ENCODE measurements at places on chromosomes 2 and 18.
A peak's percentile ranks its signal among the peaks of the same experiment; 100 is the strongest.

DNA sequence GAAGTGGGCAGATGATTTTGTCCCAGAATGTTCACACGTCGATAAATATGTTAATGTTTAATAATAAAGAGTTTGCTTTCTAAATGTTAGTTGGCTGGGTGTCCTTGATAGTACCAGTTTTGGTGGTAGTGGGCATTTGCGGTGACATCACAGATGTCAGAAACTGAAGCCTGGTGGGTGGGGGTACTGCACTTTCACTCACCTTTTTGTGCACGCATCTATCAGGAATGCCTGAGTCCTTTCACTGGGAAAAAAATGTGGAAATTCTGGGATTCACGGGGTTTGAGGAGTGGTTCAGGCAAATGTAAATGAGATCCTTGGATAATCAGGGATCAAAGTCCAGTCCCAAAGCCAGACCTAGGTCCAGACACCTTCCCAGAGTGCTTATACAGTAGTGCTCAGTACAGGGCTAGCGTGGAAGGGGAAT is 3.2 kb downstream of the EPAS1 start:
- DNase-seq: peak; percentile 44

DNA sequence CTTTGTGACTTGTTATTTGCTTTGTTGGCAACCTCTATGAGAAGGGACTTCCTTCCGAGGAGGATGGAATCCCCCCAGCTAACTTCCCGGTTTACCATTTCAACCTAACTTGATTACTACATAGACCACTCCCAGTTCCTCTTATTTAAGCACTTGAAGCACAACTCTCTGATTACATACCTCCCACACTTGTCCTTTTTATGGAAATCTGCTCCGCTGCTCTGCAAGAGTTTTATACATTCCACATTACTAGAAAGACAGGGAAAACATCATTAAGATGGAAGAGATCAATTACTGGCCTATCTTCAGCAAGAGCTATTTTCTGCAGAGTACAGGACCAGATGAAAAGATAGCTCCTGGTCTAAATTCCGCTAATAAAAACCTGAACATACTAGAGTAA is 160.0 kb upstream of the PGAP1 start:
- no peak for DNase-seq

GRCh38 chr2:212428681-212429478 is 109.7 kb downstream of the ERBB4 start:
- no peak for DNase-seq

GRCh38 chr2:26243470-26244308 is 743 bp downstream of the HADHA start:
- DNase-seq: no peak

- DNase-seq: no peak
Measured at GRCh38 chr2:236718207-236718992, 148.8 kb downstream of the ACKR3 start.

DNA sequence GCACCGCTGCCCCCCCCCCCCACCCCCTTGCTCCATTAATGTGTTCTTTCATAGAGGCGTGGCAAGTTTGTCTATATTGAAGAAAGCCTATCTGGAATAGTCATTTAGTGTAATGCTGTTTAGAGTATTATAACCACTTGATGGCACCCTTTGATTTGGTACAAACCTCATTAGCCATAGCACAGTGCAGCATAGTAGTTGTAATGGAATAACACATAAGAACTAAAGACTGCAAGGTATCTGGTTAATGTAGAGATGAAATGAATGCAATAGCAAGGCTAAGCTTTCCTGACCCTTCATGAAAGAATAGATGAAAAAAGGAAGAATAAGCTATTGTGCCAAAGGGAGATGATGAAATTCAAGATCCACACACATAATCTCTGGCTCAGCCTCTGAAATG is 81.9 kb downstream of the EHBP1 start:
- no peak for DNase-seq

- DNase-seq: peak; percentile 77
Measured at GRCh38 chr2:240570531-240571313, 2.4 kb downstream of the RNPEPL1 start.

DNA sequence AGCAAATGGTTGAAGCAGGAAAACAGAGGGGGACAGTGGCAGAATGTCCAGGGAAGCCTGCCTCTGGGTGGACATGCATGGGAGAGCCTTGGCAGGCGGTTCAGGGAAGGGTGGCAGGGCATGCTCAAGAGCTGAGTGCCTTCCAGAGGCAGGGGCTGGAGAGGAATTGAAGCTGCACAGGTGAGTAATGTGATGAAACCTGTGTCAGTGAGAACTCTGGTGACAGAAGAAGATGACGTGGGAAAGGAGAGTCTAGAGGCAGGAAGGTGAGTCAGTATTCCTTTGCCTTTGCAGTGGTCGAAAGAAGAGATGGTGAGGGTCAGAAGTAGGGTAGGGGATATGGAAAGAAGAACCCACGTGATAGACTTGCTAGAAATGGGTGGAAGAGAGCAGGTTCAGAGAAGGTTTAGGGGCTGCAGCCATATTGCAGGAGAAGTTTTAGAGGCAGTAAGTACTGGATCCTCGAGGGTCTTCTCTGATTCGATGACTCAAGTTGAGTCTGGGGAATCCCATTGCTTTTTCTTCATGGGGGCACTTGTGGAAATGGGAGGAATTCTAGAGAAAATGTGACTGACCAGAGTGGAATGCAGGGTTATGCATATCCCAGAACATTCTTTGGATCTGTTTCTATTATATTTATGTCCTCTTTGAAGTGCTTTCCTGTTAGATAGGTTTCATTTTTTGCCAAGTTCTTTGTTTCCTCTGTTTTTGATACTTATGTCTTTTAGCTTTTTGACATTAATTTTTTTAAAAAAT is 37.4 kb downstream of the TMEM87B start:
- DNase-seq: no peak

DNA sequence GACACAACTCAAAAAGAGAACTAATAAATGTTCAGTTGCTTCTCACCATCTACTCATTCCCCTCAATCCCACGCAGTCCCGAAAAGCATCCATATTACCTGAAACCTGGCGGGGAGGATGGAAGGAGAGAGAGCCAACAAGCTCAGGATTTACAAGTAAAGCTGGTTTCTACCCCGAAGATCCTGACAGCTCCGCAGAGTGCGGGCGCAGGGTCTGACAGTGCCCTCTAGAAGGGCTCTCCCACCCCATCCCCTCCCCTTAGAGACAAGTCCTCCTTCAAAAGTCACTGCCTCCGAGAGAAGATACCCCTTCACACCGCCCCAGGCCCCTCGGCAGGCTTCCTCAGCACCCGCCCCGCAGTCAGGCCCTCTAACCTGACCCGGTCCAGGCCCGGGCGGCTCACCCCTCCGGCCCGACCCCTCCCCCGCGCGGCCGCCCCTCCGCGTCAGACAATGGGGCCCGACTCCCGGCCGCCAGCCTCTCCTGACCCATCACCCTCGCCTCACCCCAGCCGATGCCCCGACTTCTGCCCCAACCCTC is 550 bp downstream of the RAB1A start:
- peak; percentile 81 for DNase-seq

GRCh38 chr2:9665898-9666297 is 35.1 kb upstream of the YWHAQ start:
- no peak for DNase-seq

GRCh38 chr2:33034784-33035183 is 88.0 kb downstream of the LTBP1 start:
- no peak for DNase-seq

GRCh38 chr2:35522450-35522849 is 833.1 kb upstream of the CRIM1 start:
- DNase-seq: no peak

DNA sequence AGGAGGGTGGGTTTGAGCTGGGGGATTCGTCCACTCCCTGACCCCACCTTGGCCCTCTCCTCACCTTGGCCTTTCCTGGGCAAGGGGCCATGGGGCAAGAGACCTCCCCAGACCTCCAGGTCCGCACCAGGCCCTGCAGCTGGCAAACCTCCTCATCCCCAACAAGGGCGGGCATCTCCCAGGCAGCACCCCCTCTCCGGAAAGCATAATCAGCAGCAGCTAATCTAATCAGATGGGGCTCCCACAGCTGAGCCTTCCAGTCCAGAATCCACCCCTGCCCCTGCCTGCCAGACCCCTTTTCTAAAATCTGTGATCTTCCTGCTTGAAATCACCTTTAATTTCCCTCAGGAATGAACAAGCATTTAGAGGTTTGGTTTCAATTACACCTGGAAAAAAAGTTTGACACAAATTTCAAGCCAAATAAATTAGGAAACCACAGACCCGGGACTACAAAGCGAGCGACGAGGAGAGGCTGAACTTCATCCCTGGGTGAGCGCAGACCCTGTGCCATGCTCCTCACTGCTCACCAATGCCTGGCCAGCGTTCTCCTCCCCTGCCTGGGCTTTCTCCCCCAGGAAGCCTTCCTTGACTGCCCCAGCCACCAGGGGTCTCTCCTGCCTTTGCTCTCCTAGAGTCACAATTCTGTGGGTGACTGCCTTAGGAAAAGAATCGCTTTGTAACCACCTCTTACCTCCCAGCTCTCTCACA is 143.0 kb upstream of the MYCN start:
- no peak for DNase-seq

- peak; percentile 26 for DNase-seq
Measured at GRCh38 chr2:128637481-128638155, 318.9 kb upstream of the HS6ST1 start.

DNA sequence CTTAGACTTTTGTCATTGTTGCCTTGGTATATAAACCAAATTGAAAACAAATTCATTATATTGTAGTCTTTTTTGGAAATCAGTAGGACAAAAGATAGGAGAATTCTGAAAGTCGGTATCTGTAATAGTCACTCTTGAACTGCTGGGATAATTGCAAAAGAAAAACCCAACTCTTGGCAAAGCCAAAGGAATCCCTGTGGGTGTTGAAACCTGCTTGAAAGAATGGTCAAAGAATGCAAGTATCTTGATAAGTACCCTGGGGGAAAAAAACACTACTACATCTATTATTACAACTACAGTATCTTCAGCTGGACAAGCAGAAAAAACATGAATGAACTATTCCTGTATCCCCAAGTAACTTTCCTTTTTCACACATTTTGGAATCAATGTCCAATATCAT is 7.3 kb upstream of the FAM237A start:
- no peak for DNase-seq

DNA sequence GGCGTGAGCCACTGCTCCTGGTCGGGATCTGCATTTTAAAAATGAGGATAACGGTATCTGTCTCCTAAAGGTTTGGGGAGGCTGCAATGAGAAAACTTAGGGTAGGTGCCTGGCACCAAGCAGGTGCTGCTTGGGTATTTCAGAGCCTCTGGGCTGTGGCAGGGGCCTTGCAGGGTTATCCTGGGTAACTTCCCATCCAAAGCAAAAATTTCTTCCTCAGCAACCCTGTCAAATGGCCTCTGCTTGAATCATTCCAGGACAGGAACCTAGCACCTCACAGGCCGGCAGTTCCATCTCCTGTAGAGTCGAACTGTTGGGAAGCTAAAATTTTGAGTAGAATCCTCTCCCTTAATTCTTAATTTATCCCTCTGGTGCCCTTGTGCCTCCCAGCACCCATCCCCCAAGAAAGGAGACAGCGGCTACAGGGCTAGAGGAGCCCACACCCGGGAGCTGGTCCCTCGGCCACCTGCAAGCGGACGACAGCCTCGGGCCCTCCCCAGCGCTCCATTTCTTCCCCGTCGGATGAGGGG is 868 bp downstream of the CGREF1 start:
- no peak for DNase-seq

DNA sequence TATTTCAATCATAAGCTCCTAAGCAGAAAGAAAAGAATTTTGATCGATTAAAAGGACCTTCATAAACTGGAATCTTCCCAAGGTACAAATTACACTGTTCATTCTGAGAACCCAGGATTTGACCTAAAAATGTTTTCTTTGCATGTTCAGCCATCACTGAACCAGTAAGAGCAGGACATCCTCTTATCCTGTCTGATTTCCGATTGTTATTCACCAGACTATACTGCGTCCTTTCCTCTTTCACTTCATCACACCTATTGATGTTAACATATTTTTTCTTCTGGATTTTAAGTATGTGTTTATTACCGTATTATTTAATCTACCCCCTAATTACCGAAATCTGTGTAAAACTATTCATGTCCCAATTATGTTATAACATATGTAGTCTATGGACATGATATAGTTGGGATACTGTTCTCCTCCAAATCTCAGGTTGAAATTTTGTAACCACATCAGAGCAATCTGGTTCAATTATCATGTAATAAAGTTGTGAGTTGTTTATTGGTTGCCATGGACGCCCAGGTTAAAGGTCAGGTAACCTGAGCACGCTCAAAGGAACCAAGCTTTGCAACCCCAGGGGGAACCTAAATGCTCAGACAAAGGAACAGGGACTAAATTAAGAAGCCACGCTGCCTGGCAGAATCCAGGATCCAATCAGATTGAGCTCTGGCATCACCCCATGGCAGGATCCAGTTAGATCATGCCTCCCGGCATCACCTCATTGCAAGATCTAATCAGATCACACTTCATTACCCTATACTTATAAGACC is 11.6 kb upstream of the TBC1D8 start:
- DNase-seq: no peak

GRCh38 chr2:88521445-88522073 is 69.1 kb upstream of the FOXI3 start:
- DNase-seq: no peak

GRCh38 chr2:56008661-56009431 is 85.3 kb upstream of the EFEMP1 start:
- peak; percentile 64 for DNase-seq

GRCh38 chr18:50987261-50987660 is 19.4 kb downstream of the ELAC1 start:
- DNase-seq: no peak

DNA sequence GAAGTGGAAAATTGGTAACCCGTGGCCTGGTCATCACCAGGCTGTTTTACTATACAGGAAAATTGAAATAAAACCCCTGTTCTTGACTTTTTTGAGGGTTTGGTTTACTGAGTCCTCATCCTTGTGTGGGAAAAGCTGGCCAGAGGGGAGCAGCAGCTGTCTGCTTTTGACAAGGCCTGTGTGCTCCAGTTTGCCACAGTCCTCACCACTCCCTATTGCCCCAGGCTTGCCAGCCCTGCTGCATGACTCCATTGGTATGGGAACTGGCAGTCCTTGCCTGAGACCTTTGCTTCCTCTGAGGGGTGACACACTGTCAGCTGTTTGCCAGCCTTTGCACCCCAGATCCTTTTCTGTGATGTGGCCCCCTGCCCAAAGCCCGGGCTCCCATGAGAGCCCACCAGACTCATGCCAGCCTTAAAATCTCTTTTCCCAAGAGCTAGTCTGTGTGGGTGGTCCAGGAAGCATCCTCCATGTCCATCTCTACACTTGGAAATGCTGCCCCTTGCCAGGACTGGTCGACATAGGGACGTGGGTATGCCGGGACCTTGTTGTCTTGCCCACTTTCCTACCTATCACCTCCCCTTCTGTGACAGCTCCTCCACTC is 39.0 kb downstream of the GLI2 start:
- no peak for DNase-seq

- DNase-seq: no peak
Measured at GRCh38 chr2:120845277-120845676, 109.6 kb downstream of the GLI2 start.

DNA sequence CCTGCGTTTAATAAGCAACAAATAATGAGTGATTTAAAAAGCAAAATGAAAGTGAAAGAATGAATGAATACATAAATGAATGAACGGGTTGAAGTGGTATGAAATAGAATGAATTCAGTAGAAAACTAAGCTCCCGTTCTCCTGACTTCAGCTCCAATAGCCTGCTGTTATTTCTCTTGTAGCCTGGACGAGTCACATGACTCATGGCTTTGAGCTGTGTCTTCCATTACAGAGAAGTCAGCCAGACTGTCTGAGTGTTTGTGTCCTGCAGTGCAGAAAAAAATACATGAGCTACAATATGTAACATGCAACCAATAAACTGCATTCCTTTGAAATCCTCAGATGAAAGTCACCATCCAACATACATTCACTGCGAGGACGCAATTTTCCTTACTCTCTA is 21.2 kb downstream of the SCG2 start:
- no peak for DNase-seq

- DNase-seq: no peak
Measured at GRCh38 chr2:215136669-215137328, 1.6 kb downstream of the ABCA12 start.

All from suprapubic skin (tissue), 4 donors.